ENCODE measurements at places on chromosomes 13 and 19.

DNA sequence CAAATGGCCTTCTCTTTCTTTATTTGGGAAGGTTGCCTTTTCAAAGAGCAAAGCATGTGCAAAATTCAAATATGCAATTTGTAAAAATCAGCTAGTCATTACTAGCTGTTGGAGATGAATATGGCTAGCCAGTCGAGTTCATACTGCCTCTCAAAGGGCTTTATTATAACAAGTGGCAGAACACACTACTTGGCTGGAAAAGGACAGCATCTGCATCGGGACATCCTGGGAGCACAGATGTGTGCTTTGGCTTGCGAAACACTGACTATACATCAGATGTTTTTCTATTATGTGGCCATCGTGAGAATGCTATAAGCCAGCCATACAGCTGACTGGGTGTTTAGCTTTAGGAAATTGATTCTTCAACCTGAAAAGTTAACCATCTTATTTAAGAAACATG is 424.2 kb downstream of the KCTD12 start:
- DNase-seq = no peak

DNA sequence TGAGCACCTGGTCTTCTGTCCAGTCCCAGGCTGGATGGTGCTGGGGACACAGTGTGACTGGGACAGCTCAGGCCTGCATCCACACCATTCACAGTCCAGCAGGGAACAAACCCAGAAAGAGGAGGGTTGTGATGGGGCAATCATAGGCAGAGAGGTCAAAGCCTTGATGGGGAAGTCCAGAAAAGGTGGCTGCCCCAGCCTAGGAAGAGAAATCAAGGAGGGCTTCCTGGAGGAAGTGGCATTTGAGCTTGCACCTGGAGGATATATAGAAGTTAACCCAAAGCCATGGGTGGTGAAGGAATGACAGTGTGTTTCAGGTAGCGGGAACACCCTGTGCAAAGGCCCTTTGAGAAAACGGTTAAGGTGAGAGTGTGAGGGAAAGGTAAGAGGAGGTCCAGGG is 2.6 kb upstream of the PRX start:
- DNase-seq = no peak

- DNase-seq = no peak
Observed at GRCh38 chr13:21212138-21212775, 35.8 kb downstream of the MRPL57 start.

GRCh38 chr13:100388923-100389322 is 199.7 kb downstream of the GGACT start:
- DNase-seq = no peak

DNA sequence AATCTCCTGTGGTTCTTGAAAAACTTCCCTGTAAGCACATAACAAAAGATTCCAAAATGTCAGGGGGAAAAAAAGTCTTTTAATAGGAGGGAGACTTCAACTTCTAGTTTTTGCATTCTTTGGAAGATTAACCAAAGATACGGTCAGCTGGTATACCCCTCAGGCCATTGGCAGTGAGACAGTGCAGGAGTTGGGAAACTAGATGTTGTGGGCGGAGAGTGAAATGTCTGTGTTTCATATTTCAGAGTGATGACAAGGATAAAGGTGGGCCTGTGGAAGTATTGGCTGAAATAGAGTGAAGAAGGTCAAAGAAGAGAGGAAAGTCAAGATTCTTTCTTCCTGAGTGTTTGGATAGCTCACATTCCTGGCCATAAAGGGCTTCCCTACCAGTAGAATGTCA is 40.8 kb downstream of the CYP2B6 start:
- DNase-seq = no peak

- no peak for DNase-seq
Observed at GRCh38 chr19:53771144-53771543, 53.0 kb downstream of the NLRP12 start.

DNA sequence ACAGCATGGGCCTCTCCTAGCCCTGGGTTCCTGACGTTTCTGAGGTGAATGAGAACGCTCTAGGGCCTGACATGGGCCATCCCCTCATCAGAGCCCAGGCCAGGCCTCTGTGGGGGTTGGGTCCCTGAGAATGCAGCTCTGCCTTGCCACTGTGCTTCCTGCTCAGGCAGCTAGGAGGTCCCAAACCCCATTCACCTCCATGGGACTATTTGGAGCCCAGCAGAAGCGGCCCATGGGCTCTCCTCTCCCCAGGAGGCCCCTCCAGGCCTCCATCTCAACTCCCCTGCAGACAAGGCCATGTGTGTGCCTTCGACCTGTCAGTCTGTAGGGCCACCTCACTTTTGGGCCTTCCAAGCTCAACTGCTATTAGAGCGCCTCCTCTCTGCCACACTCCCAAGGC is 36.9 kb downstream of the ELL start:
- DNase-seq = no peak

DNA sequence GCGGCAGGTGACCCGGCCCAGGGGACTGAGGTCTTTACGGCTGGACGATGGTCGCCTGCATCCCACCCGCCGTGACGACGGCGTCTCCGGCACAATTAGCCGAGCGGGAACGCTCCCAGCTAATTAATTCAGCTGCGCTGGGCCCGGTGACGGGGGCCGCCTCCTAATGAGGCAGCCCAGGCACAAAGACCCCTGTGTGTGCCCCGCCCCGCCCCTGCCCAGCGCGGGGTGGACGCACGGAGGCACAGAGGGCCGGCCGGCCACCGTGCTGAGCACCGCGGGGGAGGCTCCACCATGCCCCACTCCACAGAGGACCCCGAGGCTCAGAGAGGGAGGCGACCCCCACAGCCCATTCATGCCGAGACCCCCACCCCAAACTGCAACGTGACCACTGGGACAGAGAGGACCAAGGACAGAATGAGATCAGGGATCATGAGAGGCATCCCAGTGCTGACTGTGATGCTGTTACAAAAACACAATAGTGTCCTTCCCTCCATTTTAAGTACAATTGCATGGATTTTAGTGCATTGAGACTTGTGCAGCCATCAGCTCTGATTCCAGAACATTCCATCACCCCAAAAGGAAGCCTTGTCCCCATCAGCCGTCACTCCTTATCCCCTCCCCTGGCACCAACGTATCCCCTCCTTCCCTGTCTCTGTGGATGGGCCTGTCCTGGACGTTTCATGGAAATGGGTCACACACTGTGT is 17.0 kb downstream of the EFNA2 start:
- DNase-seq = no peak

GRCh38 chr13:45109102-45109720 is 11.1 kb upstream of the GTF2F2 start:
- DNase-seq = no peak

GRCh38 chr19:28556371-28556770 is 656.6 kb downstream of the UQCRFS1 start:
- DNase-seq = no peak

- DNase-seq = no peak
Observed at GRCh38 chr13:109877809-109878208, 91.4 kb upstream of the IRS2 start.

DNA sequence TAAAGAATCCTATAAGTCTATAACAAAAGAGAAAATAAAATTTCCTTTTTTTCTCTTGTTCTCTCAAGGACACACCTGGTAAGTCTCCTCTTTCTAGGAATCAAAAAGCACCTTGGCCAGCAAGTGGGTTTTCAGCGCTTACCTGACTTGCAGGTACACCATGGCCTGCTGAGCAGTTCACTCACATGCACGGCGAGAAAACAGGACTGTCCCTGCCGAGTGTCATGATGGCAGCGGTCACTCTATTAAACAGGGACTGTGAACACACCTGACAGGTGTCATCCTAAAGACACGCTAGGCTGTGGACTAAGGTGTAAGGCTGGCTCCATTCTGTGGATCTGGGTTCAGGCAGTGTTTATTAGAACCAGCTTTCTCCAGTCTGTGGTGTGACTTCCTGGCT is 170.2 kb downstream of the TEX29 start:
- no peak for DNase-seq

- DNase-seq = no peak
Observed at GRCh38 chr13:110913322-110914080, 1.4 kb downstream of the ANKRD10 start.

DNA sequence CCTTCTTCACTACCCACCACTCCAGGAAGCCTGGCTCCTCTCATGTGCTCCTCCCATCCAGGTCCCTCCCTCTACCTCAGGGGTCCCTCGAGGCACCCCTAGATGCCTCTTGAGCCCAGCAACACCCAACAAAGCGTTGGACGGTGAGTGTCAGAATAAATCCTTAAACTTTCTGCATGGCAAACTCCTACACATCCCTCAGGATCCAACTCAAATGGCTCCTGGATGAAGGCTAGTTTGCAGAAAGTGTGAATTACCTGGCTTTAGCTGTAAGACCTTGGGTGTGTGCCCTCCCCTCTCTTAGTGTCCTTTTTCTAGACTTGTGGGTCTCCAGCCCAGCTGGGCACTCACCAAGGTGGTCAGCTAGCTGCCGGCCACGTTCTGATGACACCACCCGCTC is 5.4 kb downstream of the MPV17L2 start:
- DNase-seq = no peak

DNA sequence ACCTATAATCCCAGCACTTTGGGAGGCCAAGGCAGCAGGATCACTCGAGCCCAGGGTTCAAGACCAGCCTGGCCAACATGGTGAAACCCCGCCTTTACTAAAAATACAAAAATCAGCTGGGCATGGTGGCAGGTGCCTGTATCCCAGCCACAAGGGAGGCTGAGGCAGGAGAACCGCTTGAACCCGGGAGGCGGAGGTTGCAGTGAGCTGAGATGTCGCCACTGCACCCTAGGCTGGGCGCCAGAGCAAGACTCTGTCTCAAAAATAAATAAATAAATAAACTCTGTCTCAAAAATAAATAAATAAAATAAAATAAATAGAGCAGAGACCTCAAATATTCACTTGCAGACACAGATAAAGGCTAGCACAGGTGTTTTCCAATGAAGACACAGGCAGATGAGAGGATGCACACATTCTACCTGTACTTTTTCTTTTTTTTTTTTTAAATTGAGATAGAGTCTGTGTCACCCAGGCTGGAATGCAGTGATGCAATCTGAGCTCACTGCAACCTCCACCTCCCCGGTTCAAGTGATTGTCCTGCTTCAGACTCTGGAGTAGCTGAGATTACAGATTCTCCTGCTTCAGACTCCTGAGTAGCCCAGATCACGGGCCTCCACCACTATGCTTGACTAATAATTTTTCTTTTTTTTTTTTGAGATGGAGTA is 2.7 kb upstream of the RPS16 start:
- no peak for DNase-seq

DNA sequence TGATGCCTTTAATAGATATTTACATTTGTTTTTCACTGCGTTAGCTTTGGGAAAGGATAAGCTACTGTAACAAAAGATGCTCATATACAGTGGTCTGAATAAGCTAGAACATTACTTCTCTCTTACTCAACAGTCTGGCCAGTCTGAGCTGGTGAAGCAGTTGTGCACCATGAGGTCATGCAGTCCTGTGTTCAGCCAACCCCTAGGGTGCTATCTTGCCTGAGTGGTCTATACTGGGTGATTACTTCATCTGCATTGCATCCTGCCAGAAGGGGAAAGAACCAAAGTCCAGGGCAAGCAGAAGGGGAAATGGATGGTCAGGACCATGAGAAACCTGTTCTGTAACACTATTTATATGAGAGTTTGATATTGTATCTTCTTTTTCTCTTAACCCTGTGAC is 31.5 kb downstream of the ERCC5 start:
- DNase-seq = no peak

DNA sequence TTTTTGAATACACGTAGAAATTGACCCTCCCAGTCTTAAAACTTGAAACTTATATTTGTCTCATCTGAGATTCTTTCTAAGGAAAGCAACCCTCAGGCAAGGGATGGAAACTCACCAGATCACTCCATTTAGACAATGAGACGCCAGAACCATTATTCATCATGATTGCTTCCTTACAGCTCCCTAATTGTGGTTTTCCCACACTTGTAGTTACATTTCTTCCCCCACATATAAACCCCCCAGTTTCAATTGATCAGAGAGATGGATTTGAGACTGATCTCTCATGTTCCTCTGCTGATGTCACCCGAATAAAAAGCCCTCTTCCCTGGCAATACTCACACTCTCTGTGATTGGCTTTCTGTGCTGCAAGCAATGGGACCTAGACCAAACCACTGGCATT is 197.9 kb upstream of the STARD13 start:
- no peak for DNase-seq

DNA sequence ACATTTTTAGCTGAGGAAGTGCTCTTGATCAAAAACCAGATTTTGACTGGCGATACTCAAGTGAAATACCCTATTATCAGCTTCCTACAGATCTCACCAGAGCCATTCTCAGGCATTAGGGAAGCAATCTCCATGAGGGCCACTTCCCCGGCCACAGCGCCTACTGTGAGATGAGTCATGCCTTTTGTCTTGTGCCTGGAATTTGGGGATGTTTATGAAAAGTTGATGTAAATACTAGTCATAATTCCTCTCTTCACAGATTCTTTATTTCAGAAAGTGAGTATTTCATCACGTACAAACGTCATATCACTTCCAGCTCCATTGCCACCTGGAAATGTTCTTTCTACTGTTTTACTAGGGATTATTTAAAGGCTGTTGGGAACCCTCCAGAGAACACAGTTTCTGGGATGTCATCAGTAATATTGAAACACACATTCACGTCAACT is 25.3 kb upstream of the SLC46A3 start:
- no peak for DNase-seq

DNA sequence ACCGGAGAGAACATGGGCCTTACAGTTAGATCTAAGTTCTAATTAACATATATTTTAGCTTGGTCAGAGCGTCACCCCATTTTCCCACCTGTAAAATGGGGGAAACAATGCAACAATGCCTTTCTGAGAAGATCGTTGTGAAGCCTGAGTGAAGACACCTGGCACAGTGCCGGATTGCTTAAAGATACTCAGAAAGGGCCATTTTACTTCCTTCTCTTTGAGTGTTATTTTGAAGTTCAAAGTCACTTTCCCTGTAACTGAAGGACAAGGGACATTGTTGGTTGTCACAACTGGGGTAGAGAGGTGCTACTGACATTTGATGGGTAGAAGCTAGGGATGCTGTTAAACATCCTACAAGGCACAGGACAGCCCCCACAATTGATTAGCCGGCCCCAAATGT is 28.1 kb downstream of the HSPH1 start:
- DNase-seq = no peak

GRCh38 chr13:95485518-95486144 is 66.9 kb upstream of the CLDN10 start:
- DNase-seq = no peak

GRCh38 chr13:104483631-104484030 is 1417.4 kb upstream of the SLC10A2 start:
- no peak for DNase-seq

DNA sequence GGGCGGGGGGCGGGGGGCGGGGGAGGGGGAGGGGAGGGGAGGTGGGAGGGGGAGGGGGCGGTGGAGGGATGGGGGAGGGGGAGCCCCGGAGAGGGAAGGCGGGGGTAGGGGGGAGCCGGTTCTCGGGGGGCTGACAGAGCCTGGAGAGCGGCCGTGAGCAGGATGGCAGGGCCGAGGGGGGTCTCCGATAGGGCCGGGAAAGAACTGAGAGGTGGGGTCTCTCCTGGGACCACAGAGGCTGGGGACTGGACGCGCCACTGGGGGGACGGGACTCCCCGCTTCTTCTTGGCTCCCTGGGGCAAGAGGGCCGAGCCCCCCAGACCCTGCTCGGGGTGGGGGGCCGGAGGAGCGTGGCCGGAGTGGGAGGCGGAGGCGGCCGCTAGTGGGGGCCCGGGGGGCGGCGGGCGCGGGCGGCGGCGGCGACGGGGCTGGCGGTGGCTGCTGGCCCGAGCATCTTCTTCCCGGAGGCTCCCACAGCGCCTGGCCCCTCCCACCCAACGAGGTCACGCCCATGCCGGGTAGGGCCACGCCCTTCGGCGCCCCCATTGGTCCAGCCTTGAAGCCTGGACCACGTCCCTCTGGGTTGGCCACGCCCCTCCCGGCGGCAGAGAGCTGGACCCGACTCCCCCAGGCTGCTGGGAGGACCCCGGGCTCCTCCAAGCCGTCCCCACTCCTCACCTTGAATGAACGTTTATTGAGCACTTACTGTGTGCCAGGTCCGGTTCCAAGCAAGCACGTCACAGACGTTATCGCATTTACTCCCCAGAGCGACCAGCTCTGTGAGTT is at the start of gene NOVA2:
Gene NOVA2 (minus strand): TSS at position 313 of the 786 bp plus-strand sequence. CDS start 514 bp downstream, outside the sequence.
- peak; percentile 86 for DNase-seq

All from nephron progenitor cell (in vitro differentiated cells).